ENCODE measurements at places on chromosomes 5 and 9. TPM values are rescaled to one million over a fixed set of nuclear protein-coding genes. Genes with fewer than 3 reads are reported as not detected.

Gene PKD2L2
- total RNA-seq: not detected

Gene FCN2
- total RNA-seq: not detected

Gene PCDHA13
- not detected for total RNA-seq

Gene BTNL3
- not detected for total RNA-seq

Gene TMEM252
- not detected for total RNA-seq

Gene FOXD4L4
- 0.13 TPM for total RNA-seq

All from A549 treated with ZK216348 at 1 μM for 4 hours (cell line).